ENCODE measurements at places on chromosomes 16 and 17.

GRCh38 chr17:47373002-47373401, 49.2 kb downstream of the EFCAB13 start:
- DNase-seq: no peak

GRCh38 chr16:83054283-83054682, 427.5 kb downstream of the CDH13 start:
- DNase-seq: no peak

DNA sequence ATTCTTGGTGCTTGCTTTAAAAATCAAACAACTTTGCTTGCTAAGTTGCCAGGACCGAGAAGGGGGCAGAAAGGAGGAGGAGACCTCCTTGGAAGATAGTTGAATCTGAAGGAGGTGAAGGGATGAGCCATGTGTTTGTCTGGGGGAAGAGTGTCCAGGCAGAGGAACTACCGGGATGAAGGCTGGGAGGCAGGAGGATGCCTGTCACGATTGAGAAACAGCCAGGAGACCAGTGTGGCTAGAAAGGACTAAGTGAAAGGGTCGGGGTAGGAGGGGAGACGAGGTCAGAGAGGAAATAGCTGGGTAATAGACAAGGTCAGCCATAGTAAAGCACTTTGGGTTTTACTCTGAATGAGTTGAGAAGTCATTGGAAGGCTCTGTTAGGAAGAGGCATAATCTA, 38.9 kb upstream of the CSNK2A2 start:
- no peak for DNase-seq

- DNase-seq: no peak
Measured at GRCh38 chr17:39104046-39104445, 47.4 kb downstream of the PLXDC1 start.

DNA sequence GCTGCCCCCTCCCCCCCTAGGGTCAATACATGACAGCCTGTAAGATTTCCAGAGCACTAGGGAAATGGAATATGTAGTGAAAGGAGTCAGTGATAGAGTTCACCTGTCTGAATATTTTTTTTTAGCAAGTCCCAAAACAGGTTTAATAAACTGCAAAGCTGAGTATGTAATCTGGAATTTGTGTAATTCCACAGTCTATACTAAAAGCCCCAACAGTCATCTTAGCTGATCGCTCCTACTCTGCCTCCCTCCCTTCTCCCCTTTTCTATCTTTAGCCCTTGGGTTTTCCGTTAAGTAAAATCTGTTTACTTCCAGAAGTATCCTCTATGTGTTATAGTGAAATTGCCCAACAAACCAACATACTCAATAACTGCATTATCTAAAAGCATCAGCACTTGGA, 3.5 kb downstream of the CDH13 start:
- no peak for DNase-seq

DNA sequence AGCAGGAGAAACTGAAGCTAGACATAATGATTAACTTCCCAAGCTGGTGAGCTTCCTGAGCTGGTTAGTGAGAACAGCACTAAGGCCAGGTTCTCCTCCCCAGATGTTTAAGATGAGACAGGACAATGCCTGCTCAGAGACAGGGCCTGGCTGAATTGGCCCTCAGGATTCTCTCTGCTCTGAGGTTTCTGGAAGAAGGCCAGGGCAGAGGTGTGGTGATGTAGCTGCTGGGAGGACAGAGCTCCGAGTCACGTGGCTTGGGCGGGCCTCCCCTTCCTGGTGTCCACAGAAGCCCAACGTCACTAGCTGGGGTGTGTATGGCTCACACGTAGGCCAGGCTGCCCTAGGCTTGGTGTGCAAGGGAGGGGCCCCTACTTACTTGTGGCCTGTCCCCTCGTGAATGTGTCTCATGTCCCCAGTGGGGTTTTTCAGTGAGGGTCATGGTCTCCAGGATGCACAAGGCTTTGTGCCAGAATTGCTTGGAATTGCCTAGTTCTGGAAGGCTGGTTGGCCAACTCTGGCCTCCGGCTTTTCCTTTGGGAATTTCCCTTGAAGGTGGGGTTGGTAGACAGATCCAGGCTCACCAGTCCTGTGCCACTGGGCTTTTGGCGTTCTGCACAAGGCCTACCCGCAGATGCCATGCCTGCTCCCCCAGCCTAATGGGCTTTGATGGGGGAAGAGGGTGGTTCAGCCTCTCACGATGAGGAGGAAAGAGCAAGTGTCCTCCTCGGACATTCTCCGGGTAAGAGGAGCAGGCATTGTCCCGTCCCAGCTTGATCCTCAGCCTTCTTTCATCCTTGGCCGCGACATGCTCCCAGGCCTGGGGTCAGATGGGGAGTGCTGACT, 3.4 kb downstream of the NOD2 start:
- peak; percentile 36 for DNase-seq

GRCh38 chr16:17944345-17944744, 392.2 kb downstream of the NPIPA8 start:
- no peak for DNase-seq

- DNase-seq: no peak
Measured at GRCh38 chr17:4514206-4514605, 15.5 kb downstream of the SPNS2 start.

DNA sequence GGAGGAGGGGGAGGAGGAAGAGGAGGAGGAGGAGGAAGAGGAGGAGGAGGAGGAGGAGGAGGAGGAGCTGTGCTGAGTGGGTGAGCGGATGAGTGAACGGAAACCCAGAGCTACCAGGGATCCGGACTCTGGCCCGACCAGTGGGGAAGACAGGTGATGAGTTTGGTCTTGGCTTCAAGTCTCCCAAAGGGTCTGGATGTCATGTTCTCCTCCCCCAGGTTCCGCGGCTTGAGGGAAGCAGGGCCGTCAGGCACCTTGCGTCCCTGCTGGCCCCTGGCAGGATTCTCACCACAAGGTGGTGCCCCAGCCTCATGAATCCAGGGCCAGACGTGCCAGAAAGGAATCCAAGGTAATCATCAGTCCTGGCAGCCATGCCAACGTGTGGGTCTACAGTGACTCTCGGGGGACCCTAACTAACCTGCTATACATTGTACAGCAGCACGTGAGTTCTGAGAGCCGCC, 13.5 kb upstream of the ABAT start:
- DNase-seq: no peak

DNA sequence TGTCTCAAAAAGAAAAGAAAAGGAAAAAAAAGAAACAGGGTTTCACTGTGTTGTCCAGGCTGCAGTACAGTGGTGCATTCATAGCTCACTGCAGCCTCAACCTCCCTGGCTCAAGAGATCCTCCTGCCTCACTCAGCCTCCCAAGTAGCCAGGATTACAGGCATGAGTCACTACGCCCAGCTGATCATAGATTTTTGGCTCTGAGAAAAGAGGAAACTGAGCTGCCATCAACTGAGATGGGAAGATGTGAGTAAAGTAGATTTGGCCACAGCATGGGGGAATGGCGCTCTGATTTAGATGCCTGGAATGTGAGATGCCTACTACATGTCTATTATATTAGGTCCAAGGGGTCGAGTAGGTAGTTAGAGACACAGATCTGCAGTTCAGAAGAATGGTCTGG, 5.9 kb upstream of the NAGS start:
- no peak for DNase-seq

DNA sequence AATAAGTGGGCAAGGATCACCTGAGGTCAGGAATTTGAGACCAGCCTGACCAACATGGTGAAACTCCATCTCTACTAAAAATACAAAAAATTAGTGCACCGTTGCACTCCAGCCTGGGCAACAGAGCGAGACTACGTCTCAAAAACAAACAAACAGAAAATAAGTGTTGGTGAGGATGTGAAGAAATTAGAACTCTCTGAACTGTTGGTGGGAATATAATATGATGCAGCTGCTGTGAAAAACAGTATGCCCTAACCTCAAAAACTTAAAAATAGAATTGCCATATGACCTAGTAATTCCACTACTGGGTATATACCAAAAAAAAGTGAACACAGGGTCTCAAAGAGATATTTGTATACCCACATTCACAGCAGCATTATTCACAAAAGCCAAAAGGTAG, 26.1 kb downstream of the GLG1 start:
- DNase-seq: no peak

- no peak for DNase-seq
Measured at GRCh38 chr16:9827062-9827752, 355.0 kb downstream of the GRIN2A start.

DNA sequence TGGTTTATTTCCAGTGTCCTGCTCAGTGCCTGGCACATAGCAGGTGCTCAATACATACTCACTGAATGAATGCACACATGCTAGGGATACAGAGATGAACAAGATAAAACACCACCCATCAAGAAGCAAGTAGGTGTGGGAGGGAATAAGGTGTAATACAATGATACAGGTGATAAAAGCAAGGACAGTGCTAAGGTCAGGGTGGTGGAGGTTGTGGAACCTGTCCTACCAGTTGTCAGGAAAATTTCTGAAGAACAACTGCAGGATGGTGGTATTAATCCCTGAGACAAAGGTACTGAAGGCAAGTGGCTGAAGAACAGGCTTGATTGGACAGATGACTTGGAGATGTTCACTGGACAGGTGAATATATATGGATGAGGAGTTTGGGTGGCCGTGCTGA, 1.8 kb downstream of the KNOP1 start:
- DNase-seq: no peak

DNA sequence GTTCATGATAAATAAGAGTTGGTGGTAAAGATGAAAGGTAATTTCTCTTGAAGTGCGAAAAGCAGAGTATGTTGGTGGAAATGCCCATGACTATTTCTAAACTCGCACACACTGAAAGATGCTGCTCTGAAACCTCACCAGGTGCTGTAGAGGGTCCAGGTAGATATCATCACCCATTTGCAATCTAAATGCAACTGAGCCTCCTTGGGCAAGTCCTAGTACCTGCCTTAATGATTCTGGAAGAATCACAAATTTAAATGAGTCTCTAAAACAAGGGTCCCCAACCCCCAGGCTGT, 5.9 kb upstream of the MMD start:
- no peak for DNase-seq

DNA sequence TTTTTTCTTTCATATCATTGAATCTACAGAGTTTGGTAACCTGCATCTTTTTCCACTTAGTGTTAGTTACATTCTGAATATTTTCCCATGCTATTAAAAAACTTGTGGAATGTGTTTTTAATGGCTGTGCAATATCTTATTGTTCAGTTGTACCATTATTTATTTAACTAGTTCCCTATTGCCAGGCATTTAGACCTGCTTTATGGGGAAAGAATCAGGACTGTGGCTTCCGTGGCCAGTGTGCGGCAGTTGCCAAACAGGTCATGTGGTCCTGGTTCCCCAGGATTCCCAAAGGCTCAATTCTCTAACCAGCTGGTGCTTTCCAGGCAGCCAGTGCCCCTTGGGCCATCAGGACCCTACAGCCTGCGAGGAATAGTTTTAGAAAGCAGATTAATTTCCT, 30.8 kb downstream of the NDEL1 start:
- DNase-seq: no peak

DNA sequence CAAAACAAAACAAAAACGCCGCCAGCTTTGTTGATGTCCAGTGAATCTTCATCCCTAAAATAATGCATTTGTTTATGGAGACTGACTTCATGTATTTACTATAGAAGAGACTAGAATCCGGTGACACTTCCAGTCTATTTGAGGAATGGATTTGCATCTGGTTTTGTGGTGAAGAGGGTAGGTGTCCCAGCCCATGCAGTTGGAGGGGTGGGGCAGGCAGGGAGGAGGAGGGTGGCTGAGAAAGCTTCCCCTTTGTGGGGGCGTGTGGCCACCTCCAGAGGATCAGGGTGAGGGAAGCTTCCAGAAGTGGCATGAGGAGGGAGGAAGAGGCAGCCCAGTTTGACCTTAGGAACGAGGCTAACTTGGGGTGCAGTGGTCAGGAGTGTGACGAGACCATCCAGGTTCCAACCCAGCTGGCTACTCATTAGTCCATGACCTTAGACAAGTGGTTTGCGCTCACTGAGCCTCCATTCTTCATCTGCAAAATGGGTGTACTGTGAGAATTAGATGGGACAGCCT, 69.5 kb downstream of the CMIP start:
- DNase-seq: no peak

GRCh38 chr17:18344021-18344420, 19.3 kb downstream of the SHMT1 start:
- DNase-seq: no peak

GRCh38 chr17:75317671-75318070, 28.4 kb upstream of the SLC25A19 start:
- DNase-seq: no peak

- no peak for DNase-seq
Measured at GRCh38 chr17:16101440-16101839, 101.8 kb downstream of the TTC19 start.

DNA sequence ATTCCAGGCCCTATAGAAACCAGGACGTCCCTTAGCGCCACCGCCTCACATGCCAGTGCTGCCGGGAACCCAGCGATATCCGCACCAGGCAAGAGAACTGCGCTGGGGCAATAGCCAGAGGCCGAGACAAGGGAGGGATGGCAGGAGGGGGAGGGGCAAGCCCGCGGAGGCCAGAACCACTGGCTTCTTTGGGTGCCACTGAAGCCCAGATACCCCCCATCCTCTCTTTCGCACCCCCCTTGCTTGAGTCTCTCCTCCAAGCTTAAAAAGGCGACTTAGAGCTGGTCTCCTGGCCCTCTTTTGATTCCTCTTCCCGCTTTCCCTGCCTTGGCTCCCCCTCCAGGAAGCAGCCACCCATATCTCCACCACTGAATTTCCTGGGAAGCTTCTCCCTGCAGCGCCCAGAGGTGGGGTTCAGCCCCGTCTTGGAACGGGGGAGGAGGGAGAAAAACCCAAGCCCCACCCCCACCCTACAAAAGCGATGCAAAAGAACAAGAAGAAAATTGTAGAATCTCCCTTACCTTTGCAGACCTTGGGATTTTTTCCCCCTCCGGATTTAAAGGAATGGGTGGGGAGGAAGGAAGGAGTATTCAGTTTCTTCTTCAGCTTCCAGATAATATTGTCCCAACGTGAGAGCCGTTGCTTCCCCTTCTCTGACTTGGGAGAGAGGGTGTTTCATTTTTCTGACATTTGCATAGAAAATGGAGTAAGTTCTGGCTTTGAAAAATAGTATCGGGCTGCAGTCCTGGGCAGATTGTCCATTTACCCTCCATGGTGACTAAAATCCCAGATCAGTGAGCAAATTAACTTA, 622 bp downstream of the HOXB6 start:
- no peak for DNase-seq

- DNase-seq: no peak
Measured at GRCh38 chr17:77884019-77884418, 74.5 kb upstream of the TNRC6C start.

DNA sequence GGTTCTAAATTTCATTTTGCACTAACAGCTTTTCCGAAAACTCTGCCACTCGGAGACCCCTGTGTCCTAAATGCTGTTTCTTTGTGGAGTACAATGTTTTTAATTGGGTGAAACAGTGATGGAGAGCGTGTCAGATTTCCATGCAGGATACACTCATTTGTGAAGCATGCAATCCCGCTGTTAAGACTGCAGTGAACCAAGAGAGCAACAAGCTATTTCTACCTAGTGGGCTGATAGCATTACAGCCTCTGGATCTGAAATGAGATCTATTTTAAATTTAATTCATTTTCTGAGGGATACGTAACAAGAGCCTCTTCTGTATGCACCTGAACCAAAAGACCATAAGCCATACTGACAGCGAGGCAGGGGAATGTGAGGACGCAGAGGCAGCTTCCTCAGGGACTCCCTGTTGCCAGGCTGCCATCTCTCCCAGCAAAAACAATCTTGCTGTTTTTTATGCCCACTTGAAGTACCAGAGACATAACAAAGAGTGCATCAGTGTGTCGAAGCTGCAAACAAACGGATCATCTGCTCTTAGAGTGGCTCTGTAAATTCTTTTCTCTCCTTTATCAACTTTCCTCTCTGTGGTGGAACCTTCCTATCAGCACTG, 199.9 kb upstream of the COX10 start:
- no peak for DNase-seq

Data from T-helper 17 cell (primary cell).